Immature natural killer cell (primary cell): ENCODE measurements at places on chromosomes 3 and 15.
A peak's percentile ranks its signal among the peaks of the same experiment; 100 is the strongest.

DNA sequence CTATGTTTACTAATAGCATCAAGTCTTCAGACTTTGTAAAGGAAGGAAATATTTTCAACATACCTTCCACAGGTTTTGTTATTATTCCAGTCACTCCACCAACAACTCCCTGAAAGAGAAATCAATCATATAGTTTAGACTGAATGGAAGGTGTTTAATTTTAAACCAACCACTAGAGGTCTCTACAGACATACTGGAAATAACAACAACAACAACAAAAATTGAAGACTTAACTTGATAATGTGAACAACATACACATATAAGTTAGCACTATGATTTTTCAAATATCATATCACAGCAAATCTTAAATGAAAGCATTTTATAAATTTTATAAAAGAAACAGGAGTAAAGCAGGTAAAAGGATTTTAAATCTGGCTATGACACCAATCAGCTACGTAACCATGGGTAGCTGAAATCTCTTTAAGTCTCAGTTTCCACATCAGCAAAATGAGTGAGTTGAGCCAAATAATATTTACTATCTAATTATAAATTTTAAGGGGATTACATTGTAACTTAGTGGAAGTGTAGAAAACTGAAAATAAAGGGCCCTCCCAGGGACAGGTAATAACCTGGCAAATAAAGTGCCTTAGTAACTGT, 188.2 kb downstream of the VPS13C start:
- no peak for DNase-seq

- no peak for DNase-seq
These were observed 30.4 kb upstream of the SEC61A1 start for GRCh38 chr3:128021768-128022372.

DNA sequence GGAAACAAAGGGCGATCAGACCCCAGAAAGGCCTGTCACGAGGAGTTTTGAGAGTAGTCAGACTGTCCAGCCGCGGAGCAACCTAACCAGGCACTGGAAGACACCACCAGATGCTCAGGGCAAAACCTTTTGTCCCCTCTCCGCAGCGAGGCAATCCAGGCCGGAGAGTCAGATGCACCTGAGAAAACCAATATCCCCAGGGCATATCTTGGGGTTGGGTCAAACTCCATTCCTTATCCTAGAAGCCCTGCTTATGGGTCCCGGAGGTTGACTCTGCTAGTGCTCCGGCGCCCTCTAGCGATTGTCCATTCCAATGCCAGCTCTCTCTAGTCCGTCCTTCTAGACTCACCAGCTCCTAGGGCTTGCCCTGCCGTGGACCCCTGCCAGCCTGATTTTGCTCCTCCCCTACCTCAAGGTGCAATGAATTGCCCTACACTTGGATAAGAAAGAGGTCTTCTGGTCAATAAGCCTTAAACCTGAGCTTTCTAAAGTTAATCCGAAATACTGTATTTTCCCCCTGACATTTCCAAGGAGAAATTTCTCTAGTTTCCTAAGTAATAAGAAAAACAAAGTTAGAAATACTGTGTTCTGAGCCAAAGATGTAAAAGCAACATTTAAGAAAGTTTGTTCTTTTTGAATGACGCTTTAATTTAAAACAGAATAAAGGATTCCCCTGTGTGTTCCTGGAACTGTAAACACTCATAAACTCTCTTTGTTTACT, 5.5 kb downstream of the CPNE4 start:
- peak; percentile 28 for DNase-seq

GRCh38 chr3:142215106-142215505, 10.3 kb downstream of the GK5 start:
- no peak for DNase-seq

DNA sequence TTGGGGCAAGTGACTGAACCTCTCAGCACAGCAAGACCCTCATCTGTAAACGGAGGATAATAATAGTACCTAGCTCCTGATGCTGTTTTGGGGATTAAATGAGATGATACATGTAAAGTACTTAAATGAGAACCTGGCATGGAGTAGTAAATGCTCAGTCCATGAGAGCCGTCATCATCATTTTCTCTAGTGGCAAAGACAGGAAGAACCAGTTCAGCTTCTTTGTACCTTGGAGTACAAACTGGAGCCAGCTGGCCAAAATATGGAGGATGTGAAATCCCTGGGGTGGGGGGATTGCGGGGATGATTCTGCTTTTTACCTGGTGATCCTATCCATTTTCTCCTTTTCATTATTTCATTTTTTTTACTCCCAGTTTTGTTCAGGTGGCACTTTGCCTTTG, 204.2 kb upstream of the LRRN1 start:
- DNase-seq = no peak

GRCh38 chr15:78105476-78106241, 13.3 kb downstream of the SH2D7 start:
- peak; percentile 57 for DNase-seq

- no peak for DNase-seq
These were observed 59.8 kb upstream of the NR2F2 start for GRCh38 chr15:96270581-96271172.

DNA sequence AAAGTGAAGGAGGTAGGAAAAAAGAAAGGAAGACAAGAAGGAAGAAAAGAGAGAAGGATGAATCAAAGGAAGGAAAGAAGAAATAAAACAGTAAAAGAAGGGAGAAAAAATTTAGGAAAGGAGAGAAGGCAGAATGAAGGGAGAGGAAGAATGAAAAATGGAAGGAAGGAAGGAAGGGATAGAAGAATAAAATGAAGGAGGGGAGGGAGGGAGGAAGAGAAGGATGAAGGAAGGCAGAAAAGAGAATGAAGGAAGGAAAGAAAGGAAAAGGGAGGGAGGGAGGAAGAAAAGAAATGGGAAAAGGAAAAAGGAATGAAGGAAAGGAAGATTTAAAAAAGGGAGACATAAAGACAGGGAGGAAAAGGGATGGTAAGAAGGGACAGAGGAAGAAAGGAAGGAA, 393.7 kb upstream of the GRM7 start:
- no peak for DNase-seq

- no peak for DNase-seq
These were observed 61.5 kb upstream of the MEF2A start for GRCh38 chr15:99504071-99504822.

DNA sequence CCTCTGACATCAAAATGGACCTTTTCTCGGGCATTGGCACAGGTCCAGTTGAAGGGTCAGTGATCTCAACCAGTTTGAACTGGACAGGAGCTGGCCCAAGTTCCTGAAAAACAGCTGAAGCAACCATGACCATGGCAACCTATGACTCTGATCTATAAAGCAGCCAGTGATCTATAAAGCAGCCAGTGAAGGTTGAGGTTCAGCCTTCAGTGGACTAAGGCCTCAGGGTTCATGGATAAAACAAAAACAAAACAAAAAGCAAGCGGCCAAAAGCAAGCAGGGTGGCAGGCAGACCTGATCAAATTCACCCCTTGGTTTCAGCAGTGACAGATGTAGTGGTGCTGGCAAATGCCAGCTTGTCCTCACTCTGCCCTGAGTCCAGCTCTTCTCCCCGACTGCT, 10.0 kb upstream of the CHRNB4 start:
- DNase-seq = no peak

DNA sequence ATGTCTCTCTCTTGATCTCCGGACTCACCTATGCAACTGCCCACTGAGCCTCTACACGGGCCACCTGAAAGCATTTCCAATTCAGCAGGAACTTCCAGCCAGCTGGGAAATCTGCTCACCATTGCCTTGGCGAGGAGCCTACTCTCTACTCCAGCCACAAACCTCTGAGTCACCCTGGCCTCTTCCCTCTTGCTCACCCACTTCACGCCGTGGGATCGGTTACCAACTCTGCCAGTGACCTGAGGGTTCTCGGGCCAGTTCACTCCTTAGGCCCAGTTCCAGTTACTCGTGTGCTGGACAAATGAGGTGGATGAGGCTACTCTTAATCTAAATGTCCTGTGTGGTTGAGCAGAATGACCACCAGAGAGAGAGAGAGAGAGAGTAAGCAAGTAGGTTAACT, 70.1 kb downstream of the CEMIP start:
- DNase-seq = no peak

- DNase-seq = no peak
These were observed 49.5 kb upstream of the HACD2 start for GRCh38 chr3:123634149-123635051.

GRCh38 chr15:67607329-67607728, 64.8 kb downstream of the MAP2K5 start:
- DNase-seq = no peak
